NCI-H774 (cell line): ENCODE measurements at places on chromosomes 6 and 20.

- no peak for DNase-seq
Measured at GRCh38 chr6:127520066-127520465, 931 bp upstream of the MTCL3 start.

DNA sequence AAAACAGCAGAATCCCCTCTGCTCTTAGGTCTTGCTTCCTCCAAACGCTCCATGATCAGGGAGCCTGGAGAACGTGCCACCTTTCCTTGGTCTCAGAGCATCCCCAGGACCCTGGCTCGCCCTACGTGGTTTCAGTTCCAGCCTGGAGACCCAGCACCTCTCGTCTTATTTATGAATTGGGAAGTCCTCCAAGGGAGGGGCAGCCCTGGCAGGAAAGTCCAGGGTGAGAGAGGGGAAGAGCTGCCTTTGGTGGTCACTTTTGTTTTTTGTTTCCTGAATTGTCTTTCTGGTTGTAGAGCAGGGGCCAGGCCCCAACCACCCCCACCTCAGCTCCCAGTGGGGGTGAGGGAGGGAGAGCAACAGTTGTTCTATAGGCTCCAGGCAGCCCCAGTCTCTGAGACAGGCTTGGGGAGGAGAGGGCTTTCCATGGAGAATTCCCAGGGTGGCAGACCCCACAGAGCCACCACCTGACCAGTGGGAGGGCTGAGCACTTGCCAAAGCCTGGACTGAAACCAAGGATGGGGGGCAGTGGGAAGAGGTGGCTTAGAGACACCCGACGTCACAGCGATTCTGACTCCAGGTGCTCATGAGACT lies 88.8 kb downstream of the PRND start:
- DNase-seq: no peak

DNA sequence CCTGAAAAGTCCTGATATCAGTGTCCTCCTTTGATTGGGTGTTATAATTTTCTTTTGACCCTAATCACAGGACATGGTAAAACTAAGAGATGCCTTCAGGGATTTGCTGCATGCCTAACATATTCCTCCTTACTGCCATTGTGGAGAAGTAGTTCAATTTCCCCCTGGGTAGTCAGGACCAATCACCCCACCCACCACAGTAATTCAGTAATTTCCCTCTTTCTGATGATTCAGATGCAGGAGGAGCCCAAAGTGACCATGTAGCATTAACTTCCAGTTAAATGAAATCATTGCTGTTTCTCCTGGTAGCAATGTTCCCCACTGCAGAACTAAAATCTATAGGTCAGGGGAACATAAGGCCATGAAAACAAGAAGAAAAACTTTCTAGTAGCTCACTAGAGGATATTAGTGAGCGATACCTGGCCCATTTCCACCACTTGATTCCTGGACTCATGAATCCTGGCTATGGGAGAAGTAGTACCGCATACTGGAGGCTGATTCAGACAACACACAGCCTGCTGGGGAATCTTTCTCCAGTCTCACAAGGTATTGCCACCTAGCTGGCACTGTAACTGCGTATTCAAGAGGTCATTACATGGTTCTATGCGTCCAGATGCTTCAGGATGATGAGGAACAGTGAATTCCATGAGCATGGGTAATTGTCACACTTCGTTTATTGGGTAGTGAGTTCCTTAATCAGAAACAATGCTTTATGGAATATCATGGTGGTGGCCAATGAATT lies 561.2 kb downstream of the HAO1 start:
- no peak for DNase-seq

DNA sequence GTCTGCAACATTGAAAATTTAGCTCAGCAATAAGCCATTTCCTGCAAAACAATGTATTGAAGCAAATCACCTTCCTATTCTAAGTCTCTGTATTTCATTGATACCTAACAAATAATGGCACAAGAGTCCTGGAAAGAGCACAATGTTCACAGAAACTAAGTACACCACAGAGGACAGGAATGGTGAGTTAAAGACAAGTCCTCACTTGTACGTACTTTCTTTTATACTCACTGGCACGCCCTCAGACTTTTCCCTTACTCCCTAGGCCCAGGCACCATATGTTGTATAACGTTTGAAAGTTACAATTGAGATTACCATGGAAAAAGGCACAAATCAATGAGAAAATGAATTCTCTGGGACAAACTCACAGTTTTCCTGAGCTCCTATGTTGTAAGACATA lies 683.0 kb upstream of the MANEA start:
- DNase-seq: no peak

- DNase-seq: no peak
Measured at GRCh38 chr20:454951-455350, 7.4 kb downstream of the TBC1D20 start.

- DNase-seq: no peak
Measured at GRCh38 chr6:156425359-156426020, 351.7 kb upstream of the ARID1B start.

- no peak for DNase-seq
Measured at GRCh38 chr6:39905640-39905975, 28.7 kb downstream of the MOCS1 start.

GRCh38 chr6:99951016-99951805 lies 42.8 kb downstream of the MCHR2 start:
- DNase-seq: no peak

- DNase-seq: no peak
Measured at GRCh38 chr20:45246109-45246508, 8.3 kb downstream of the SLPI start.

DNA sequence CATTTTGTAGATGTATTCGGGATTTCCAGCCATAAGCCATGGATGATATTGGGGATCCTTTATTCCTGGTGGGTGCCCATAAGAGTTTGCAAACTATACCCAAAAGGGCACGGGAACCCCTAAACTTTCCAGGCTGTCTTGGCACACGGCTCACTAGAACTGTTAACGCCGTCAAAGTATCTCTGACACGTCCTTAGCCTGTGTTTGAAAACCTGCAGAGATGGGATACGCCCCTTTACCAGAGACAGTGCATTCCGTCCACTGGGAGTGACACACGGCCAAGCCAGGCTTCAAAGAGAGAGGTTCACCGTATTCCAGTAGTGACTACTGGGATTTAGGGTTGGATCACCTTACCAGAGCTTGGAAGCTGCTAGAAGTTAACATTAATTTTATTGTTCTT lies 95.0 kb downstream of the THBS2 start:
- DNase-seq: no peak

GRCh38 chr20:50645253-50646068 lies 45.9 kb downstream of the RIPOR3 start:
- DNase-seq: no peak

GRCh38 chr6:107763946-107764345 lies 60.2 kb downstream of the SCML4 start:
- no peak for DNase-seq

- DNase-seq: no peak
Measured at GRCh38 chr6:79584332-79584731, 46.8 kb upstream of the SH3BGRL2 start.

DNA sequence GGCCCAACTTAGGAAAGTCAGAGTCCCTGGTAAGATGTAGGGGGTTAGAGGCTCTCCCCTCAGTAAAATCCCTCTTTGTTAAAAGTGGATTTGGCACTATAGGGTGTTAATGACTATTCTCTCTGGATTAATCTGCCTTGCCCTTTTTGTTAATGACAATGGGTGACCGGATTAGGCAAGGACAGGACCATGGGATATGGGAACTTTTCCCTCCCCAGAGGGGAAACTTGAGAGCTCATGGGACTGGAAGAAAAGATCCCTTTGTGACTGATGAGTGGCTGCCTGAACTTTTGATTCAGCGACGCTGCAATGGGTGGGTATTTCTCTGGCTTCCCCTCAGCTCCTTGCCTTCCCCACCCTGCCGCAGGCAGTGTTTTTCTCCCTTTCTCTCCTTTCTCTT lies 12.2 kb upstream of the TAAR9 start:
- no peak for DNase-seq

DNA sequence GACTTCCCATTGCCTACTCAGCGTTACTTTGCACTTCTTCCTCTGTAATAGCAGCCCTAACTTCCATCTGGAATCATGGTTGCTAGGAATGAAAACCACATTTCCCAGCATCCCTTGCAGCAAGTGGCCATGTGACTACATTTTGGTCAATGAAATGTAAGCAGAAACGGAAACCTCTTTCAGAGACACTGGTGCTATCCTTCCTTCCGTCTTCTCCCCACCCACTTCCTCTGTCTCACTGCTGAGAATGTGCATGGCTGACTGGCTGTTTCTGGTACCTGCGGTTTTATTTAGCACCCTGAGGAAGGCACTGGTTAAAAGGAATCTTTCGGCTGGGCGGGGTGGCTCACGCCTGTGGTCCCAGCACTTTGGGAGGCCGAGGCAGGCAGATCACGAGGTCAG lies 107.4 kb downstream of the SCML4 start:
- no peak for DNase-seq

- DNase-seq: peak; percentile 20
Measured at GRCh38 chr6:69729870-69730449, 66.8 kb downstream of the LMBRD1 start.

DNA sequence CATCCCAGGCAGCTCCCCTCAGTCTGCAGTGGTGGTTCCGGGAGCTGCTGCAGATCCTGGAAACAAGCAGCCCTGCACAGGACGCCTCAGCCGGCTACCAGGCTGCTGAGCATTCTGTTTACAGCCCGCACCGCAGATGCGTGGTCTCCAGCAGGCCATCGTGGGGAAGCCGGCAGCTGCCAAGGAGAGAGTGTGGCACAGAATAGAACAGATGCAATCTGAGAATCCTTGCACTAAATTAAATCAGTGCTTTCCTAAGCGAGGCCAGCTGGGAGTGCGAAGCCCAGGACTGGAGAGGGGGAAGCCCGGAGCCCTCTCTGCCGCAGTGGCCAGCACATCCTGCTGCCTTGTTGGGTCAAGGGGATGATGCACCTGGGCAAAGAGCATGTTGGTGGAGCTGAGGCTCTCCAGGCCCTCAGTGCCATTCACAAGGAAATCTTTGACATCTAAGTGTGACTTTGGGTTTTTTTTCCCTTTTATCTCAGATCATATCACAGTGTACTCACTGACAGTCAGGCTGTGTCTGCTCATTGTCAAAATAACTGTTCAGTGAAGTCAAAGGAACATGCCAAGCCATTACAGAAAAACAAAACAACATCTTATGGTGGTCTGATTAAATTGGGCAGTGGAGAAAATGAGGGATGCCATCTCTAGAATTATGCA lies 118.1 kb downstream of the SYNDIG1 start:
- DNase-seq: no peak

DNA sequence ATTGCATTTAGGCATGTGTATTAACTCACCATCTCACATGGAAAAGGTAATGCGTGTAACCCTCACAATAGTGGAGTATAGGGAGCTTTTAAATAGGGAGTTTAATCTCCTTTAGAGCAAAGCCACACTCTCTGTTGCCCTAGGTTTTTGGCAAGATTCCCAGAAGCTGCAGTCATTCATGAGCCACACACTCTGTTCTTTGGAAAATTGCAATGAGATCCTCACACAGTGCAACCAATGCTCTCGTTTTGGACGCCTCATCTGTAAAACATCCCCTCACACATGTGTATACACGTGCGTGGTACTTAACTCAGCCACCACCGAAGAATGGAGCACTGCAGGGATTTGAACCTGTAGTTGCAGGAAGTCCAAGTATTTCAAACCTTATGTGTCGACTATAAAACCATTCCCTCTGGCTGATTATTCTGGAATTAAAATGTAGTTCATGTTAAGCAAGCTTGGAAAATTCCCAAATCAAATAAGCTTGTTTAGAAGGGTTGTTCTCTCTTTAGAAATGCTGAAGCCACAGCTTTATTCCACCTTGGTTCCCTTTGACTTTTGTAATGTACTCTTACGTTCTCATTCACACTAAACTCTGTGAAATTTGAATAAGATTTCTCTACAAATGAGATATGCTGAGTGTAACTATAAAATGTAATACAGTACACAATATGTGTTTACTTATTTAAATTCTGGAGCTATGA lies 489.8 kb upstream of the MANEA start:
- peak; percentile 95 for DNase-seq

GRCh38 chr6:89237158-89237557 lies 20.0 kb upstream of the GABRR1 start:
- DNase-seq: no peak

- DNase-seq: no peak
Measured at GRCh38 chr20:61594198-61594597, 342.1 kb downstream of the CDH4 start.

DNA sequence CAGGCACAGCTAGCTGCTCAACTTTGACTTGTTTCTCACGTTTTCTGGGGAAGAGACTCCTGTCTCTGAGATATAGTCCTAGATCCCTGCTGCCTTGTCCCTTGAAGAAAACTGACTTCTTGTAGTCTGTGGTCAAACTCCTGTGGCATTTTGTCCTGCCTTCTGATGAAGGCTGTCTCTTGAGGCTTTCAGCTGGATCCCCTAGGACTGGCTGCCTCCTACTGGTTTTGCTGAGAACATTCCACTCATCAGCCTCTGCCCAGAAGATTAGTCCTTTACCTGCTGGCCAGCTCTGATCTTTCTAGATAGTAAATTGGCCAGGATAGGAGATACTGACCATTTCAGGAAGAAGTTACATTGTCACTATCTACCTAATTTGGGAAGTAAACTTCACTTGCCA lies 71.9 kb upstream of the CNR1 start:
- no peak for DNase-seq

DNA sequence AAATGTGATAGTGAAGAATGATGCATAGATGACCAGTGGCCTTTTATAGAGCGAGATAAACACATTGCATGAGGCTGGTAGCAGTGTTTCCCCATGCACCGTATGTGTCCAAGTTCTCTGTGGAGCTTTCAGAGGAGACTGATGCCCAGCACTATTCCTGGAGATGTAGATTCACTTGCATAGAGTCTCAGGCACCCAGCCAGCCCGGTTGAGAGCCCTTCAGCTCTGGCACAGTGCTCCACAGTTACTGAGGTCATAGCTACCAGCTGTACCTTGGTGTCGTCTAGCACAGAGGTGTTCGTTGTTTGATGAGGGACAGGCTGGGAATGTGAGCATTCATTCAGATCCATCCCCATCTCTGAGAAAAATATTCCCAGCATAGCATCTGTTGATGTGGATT lies 328.9 kb downstream of the FARS2 start:
- DNase-seq: peak; percentile 23

DNA sequence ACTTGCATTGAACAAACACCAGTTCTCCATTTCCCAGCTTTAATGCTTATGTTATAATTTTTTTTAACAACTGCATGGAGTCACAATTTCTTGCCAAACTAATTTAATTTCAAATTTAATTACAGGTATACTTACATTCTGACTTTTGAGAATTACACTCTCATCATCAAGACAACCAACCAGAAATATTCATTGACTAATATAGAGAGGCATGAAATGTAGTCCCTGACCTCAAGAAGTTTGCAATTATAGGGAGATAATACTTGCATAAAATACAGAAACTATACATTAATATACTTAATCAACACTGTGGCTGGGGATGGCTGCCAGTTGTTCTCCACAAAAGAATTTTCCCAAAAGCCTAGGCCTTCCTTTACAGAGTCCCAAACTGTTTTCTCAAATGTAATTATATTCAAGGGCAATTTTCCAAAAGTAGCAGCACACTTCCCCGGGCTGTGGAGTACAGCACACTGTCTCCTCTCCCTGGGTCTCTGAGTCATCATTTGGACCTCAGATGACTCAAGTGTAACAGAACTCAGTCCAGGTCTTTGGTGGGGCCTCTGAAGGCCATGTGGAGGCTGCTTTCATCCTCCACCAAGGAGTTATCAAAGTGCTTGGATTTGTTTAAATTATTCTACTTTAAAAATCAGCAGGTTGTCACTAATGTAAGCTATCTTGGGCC lies 114.1 kb downstream of the KIF16B start:
- DNase-seq: no peak
